ENCODE measurements at places on chromosomes 7 and 10.

GRCh38 chr7:2792235-2792634, 51.9 kb downstream of the GNA12 start:
- no peak overlapping the region for H3K4me3 ChIP-seq
- peaks cover 8% of the 10 kb centered on the region for H3K36me3 ChIP-seq
- DNase-seq = no peak
- H3K27me3 ChIP-seq = no peaks in the 10 kb centered on the region

GRCh38 chr10:79505829-79506228, 6.5 kb upstream of the EIF5AL1 start:
- peaks cover 25% of the 10 kb centered on the region for H3K27me3 ChIP-seq
- peaks cover 14% of the 10 kb centered on the region for H3K4me1 ChIP-seq
- H3K36me3 ChIP-seq = no peaks in the 10 kb centered on the region
- no peak overlapping the region for H3K4me3 ChIP-seq
- no peak for DNase-seq

DNA sequence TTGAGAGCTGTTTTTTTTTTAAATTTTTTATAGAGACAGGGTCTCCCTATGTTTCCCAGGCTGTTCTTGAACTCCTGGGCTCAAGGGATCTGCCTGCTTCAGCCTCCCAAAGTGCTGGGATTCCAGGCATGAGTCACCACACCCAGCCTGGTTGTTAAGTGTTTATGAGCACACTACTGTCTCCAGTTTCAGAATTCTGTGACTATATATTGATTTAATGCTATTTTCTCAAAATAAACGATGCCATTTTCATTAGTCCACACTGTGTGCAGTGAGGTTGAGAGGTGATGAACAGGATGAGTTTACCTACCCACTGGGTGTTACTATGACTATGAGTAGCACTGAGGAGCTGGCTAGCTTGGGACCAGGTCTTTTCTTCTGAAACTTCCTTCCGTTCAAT, 110.9 kb upstream of the FAM180A start:
- no peak for DNase-seq
- H3K27me3 ChIP-seq = peaks cover 4% of the 10 kb centered on the region
- H3K27ac ChIP-seq = no peak overlapping the region
- H3K36me3 ChIP-seq = no peaks in the 10 kb centered on the region
- no peaks in the 10 kb centered on the region for H3K4me1 ChIP-seq

- H3K36me3 ChIP-seq = no peaks in the 10 kb centered on the region
- H3K27ac ChIP-seq = no peak overlapping the region
- H3K4me3 ChIP-seq = no peak overlapping the region
- peaks cover 54% of the 10 kb centered on the region for H3K27me3 ChIP-seq
Observed at GRCh38 chr10:48526011-48526821, 78.7 kb downstream of the ARHGAP22 start.

GRCh38 chr7:64886956-64887545, 16.0 kb upstream of the ZNF273 start:
- DNase-seq = no peak
- no peak overlapping the region for H3K4me3 ChIP-seq
- peaks cover 50% of the 10 kb centered on the region for H3K27me3 ChIP-seq
- peaks cover 15% of the 10 kb centered on the region for H3K4me1 ChIP-seq
- H3K27ac ChIP-seq = no peak overlapping the region
- peaks cover 2% of the 10 kb centered on the region for H3K36me3 ChIP-seq

GRCh38 chr10:79028056-79028430, 40.7 kb upstream of the ZMIZ1 start:
- H3K4me3 ChIP-seq = no peak overlapping the region
- DNase-seq = no peak
- no peak overlapping the region for H3K27ac ChIP-seq
- H3K27me3 ChIP-seq = peaks cover 4% of the 10 kb centered on the region

GRCh38 chr7:149826344-149827088, 11.7 kb upstream of the ZNF862 start:
- no peaks in the 10 kb centered on the region for H3K27me3 ChIP-seq
- H3K4me1 ChIP-seq = no peaks in the 10 kb centered on the region
- no peaks in the 10 kb centered on the region for H3K36me3 ChIP-seq
- H3K27ac ChIP-seq = no peak overlapping the region
- H3K4me3 ChIP-seq = no peak overlapping the region

DNA sequence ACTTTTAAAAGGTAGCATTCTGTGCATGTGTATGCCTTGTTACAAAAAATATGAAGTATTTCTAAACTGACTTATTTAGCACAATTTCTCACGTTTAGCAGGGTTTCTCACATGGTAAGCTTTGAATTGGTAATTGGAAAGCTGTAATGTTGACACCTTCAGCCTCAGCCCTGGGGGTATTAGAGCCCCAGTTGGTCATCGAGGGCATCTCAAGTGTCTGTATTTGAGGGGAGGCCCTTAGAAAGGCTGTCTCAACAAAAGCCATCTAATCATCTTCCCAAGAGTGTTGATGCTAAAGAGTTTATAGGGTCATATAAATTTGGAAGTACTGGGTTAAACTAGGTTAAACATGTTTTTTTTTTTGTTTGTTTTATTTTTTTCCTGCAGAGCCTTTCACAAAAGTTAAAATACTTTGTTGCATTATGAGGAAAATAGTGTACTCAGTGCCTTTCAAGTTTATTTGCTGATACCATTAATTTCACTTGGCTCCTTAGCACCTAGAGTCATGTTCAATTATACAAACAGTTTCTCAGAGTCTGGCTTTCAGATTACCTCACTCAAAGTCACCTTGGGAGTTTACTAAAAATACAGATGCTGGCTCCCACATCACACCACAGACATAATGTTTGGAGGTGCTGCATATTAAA, 134.0 kb downstream of the CD36 start:
- no peak for DNase-seq
- H3K4me3 ChIP-seq = no peak overlapping the region
- no peak overlapping the region for H3K27ac ChIP-seq
- H3K36me3 ChIP-seq = no peaks in the 10 kb centered on the region

DNA sequence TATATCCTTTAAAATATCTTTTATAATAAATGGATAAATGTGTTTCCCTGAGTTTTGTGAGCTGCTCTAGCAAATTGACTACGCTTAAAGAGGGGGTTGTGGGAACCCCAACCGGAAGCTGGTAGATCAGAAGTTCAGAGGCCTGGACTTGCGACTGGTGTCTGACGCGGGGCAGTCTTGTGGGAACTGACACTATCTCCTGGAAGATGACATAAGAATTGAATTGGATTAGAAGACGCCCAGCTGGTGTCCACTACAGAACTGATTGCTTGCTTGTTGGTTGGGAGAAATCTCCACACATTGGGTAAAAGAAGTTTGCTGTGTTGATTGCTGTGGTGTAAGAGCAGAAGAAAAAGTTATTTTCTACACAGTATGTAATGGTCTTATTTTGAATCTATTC, 51.1 kb upstream of the AHR start:
- H3K27ac ChIP-seq = no peak overlapping the region
- H3K4me1 ChIP-seq = peaks cover 2% of the 10 kb centered on the region
- no peak for DNase-seq
- peaks cover 3% of the 10 kb centered on the region for H3K36me3 ChIP-seq
- H3K4me3 ChIP-seq = no peak overlapping the region
- no peaks in the 10 kb centered on the region for H3K27me3 ChIP-seq

DNA sequence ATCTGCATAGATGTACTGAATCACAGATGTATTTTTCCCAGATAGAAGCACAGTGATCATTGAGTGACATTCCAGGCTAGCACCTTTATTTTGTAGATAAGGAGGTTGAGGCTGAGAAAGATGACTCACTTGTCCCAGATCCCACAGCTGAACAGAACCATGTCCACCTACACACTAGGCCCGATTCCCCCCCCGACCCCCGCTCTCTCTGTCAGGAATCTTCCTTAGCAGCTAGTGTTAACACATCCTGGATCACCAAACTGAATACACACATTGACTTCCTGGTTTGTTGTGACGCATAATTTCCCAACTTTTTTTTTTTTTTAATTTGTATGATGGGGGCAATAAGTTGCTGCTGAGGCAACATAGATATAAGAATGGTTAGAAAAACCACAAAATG, 5.2 kb downstream of the SFMBT2 start:
- DNase-seq = no peak
- H3K4me1 ChIP-seq = peaks cover 49% of the 10 kb centered on the region
- peaks cover 36% of the 10 kb centered on the region for H3K36me3 ChIP-seq
- H3K27me3 ChIP-seq = no peaks in the 10 kb centered on the region
- no peak overlapping the region for H3K4me3 ChIP-seq
- H3K27ac ChIP-seq = no peak overlapping the region

GRCh38 chr10:112819231-112819630, 130.8 kb upstream of the TCF7L2 start:
- H3K36me3 ChIP-seq = no peaks in the 10 kb centered on the region
- H3K27ac ChIP-seq = no peak overlapping the region
- peaks cover 13% of the 10 kb centered on the region for H3K4me1 ChIP-seq
- H3K4me3 ChIP-seq = no peak overlapping the region
- no peak for DNase-seq

DNA sequence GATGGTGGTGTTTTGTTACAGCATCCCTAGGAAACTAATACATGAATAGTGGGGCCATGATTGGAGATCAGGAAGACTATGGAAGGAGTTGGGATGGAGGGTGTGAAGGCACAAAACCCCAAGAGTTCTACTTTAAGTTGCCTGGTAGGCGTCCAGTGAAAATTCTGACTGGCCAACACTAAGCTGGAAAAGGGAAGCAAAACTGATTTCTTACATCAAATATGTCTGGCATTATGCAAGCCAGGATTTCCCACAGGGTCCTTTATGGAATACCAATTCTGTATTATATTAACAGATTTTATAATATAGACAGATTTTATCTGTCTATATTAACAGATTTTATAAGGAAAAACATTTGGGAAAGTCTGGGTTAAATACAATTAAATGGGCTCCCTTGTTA, 16.2 kb downstream of the CPVL start:
- H3K4me1 ChIP-seq = no peaks in the 10 kb centered on the region
- H3K36me3 ChIP-seq = no peaks in the 10 kb centered on the region
- H3K27ac ChIP-seq = no peak overlapping the region

DNA sequence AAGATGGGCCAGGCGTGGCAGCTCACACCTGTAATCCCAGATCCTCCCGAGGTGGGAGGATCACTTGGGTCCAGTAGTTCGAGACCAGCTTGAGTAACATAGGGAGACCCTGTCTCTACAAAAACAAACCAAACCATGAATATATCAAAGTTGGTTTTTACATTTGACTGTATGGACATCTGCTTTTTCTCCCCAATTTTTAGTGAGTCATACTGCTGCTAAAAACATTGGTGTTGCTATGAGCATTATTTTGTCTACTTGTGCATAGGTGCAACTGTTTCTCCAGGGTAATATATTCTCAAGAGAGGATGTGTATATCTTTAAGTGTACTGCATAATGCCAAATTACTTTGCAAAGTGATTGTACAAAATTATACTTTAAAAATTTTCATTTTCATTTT, 769 bp upstream of the TMEM248 start:
- H3K27ac ChIP-seq = peak overlapping the region; percentile 75
- peaks cover 32% of the 10 kb centered on the region for H3K4me1 ChIP-seq
- DNase-seq = no peak
- H3K27me3 ChIP-seq = no peaks in the 10 kb centered on the region

DNA sequence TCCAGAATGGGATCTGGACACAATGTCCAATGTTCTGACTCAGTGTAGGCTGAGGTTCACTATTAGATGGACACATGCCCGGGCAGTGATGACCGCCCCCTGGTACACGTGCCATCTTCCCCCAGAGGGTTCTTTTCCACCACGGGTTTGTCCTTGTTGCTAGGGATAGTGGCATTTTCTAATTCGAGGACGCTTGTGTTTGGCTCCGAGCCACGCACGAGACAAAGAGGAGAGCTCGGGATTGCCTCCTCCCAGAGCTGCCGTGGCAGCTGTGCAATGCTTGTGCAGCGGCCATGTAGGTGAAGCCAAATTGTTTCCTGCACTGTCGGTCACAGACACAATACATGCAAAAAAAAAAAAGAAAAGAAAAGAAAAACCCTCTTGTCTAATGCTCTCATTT, 207.5 kb downstream of the PAXIP1 start:
- no peak overlapping the region for H3K4me3 ChIP-seq
- DNase-seq = no peak
- no peaks in the 10 kb centered on the region for H3K27me3 ChIP-seq

GRCh38 chr7:129468547-129468946, 33.8 kb upstream of the SMKR1 start:
- no peaks in the 10 kb centered on the region for H3K27me3 ChIP-seq
- DNase-seq = no peak
- H3K27ac ChIP-seq = no peak overlapping the region
- no peak overlapping the region for H3K4me3 ChIP-seq
- peaks cover 11% of the 10 kb centered on the region for H3K36me3 ChIP-seq
- peaks cover 5% of the 10 kb centered on the region for H3K4me1 ChIP-seq

- H3K27ac ChIP-seq = no peak overlapping the region
- no peaks in the 10 kb centered on the region for H3K27me3 ChIP-seq
- no peak overlapping the region for H3K4me3 ChIP-seq
- H3K36me3 ChIP-seq = no peaks in the 10 kb centered on the region
Observed at GRCh38 chr10:75350791-75351190, 50.8 kb downstream of the ZNF503 start.

- no peak overlapping the region for H3K27ac ChIP-seq
- no peaks in the 10 kb centered on the region for H3K4me1 ChIP-seq
- H3K36me3 ChIP-seq = no peaks in the 10 kb centered on the region
- no peaks in the 10 kb centered on the region for H3K27me3 ChIP-seq
- H3K4me3 ChIP-seq = no peak overlapping the region
Observed at GRCh38 chr10:77104459-77104980, 533.1 kb downstream of the KCNMA1 start.

DNA sequence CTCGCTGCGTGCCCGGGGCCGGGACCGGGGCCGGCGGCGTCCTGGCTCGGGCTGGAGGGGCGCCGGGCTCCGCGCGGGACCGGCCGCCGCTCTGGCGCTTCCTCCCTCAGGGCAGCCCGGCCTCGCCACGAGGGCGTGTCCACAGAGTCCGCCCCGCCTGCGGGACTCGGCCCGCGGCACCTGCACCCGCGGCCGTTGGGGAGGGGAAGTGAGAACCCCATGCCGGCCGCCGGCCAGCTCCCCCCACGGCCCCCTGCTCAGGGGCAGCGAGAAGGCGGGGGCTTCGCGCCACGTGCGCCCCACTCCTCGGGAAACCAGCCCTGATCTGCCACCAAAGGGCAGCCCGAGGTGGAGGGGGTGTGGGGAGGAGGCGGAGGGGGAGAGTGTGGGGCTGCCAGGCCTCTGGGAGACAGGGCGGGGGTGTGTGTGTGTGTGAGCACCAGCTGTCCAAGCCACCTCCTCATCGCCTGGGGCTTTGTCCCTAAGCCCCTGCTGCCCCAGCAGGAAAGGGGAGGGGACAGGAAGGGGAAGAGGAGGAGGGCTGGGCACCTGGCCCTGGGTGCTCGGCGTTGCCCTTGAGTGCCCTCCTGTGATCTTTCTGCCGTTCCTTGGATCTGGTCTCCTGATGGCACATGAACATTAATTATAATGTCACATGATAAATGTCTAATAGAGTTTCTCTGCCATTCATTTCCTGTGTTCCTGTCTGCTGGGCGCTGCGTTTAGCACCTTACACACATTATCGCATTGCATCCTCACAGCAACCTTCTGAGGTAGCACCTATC, at the start of gene PIK3AP1:
PIK3AP1 (minus strand) TSS at position 93 of the 785 bp plus-strand sequence. CDS start 120 bp downstream, outside the sequence.
- H3K4me3 ChIP-seq = peak within 1 kb of the TSS; percentile 78
- H3K36me3 ChIP-seq = no peaks in the 10 kb centered on the region
- H3K27me3 ChIP-seq = peaks cover 15% of the 10 kb centered on the region
- DNase-seq = peak; percentile 27
- peaks cover 21% of the 10 kb centered on the region for H3K4me1 ChIP-seq

Data from activated CD4-positive, alpha-beta T cell treated with anti-CD3 and anti-CD28 coated beads, Interleukin-2, amount 10 ng/mL, durations not matched to agents 7 days and 5 days (primary cell).